ENCODE measurements at places on chromosomes 7 and 10. TPM values are rescaled to one million over a fixed set of nuclear protein-coding genes. Genes with fewer than 3 reads are reported as not detected.
A peak's percentile ranks its signal among the peaks of the same experiment; 100 is the strongest.

NUPR2 gene
- total RNA-seq, result not detected

DMBT1 gene
- total RNA-seq, result not detected

COL28A1 gene
- total RNA-seq, result not detected

BLVRA gene
- 34.6 TPM for total RNA-seq

DRGX gene
- not detected for total RNA-seq

SLC18A2 gene
- not detected for total RNA-seq

MET gene
- total RNA-seq, result 3.6 TPM

LLCFC1 gene
- total RNA-seq, result not detected

NUDT13 gene
- 1.3 TPM for total RNA-seq

SLC13A4 gene
- not detected for total RNA-seq

SEPTIN7 gene
- total RNA-seq, result 151 TPM

NAT16 gene
- total RNA-seq, result not detected

DNA sequence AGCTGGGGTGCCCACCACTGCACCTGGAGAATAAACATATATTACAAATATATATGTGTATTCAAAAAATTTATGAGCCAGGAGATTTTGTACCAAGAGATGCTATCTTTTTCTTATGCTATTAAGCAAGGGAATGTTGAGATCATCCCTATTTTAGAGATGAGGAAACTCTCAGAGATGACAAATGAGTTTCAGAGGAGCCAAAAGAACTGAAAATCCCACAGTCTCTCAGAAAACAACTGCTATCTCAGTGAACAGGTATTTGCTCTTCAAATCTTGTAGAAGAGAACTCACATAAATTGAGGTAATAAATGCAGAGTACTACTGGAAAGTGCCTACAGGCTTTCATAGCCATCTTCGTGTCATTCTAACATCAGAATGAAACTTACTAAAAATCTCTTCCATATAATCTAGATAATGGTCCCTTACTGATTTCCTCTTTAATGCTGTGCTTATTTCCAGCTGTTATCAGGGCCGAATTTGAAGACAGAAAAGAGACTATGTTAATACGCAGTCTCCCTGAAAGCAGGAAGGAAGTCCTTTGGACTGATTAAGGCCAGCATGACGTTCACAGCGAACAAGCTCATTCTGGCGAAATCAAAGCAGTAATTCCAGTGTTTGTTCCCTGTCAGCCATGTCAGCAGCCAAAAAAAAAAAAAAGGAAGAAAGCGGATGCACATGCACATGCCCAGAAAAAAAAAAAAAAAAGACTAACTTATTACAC, 29.4 kb upstream of the ANAPC16 start:
- H3K4me1 ChIP-seq, result peaks cover 4% of the 10 kb centered on the region
- DNase-seq, result no peak
- H3K36me3 ChIP-seq, result peaks cover 10% of the 10 kb centered on the region
- H3K27ac ChIP-seq, result peak overlapping the region; percentile 68
- H3K4me3 ChIP-seq, result no peak overlapping the region

DNA sequence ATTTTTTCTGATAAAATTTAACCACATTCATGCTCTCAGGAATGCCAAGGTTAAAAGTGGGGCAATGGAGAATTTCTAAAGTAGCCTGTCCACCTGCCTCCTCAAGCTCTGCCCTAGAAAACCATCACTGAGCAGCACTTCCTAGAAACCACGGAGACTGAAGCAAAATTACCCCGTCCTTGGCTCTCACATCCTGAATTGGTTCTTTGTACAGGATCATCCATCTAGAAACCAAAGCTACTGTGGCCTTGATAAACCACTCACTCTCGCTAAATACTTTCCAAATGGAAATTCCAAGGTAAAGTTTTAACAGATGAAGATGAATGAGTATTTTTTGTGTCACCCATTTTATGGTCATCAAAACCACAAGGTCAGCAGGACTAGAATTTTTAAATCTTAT, 96.6 kb downstream of the AVL9 start:
- peaks cover 5% of the 10 kb centered on the region for H3K4me1 ChIP-seq
- no peak for DNase-seq
- no peak overlapping the region for H3K27ac ChIP-seq
- H3K4me3 ChIP-seq, result no peak overlapping the region
- peaks cover 2% of the 10 kb centered on the region for H3K36me3 ChIP-seq

DNA sequence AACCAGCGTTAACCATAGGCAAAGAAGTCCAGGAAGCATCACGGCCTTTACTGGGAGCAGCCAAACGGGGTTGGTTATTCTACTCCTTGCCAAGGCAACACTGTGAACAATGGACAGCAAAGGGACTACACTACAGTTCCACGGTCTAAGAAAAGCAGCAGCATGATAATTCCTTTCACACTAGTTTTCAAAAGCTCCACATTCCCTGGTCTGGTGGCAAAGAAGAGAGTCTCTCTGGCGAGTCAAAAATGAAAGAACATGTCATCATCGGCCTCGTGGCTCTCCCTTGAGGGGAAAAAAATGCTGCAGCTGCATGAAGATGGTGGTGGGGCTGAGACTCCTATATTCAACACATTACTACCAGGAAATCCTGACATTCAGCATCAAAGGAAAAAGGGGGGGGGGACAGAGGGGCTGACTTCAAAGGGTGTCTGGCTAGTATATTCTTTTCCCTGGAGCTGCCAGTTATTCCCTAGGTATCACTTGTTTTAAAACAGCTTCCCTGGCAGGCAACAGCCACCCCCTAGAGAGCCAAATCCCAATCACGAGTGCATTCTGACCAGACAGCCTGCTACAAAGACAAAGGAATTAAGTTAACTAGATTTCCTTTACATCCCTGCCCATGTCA, 49.1 kb downstream of the SLC37A3 start:
- H3K36me3 ChIP-seq, result peaks cover 17% of the 10 kb centered on the region
- no peak overlapping the region for H3K4me3 ChIP-seq
- DNase-seq, result no peak

GRCh38 chr7:108017776-108018151, 14.8 kb upstream of the LAMB1 start:
- no peak overlapping the region for H3K4me3 ChIP-seq
- DNase-seq, result no peak
- H3K4me1 ChIP-seq, result no peaks in the 10 kb centered on the region
- no peaks in the 10 kb centered on the region for H3K36me3 ChIP-seq

DNA sequence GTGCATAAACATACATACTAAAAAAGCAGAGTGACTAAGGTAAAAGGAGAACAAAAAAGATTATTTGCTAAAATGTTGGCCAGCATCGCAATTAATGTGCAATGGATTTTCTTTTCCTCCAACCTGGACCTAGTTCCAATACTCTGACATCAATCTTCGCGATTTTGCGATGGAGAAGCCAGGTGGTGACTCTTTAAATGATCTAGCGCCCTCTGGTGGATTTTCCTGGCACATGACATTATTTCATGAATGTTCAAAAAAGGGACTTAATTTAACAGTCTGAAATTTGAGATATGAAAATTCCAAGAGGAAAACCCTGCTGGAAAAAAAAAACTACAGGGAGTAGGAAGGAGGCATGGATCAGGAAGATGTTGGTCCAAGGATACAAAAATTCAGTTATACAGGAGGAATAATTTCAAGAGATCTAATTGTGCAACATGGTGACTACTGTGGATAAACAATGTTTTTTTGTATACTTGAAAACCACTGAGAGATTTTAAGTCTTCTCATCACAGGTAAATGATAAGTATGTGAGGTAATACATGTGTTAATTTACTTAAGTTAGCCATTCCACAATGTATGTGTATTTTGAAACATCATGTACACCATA, 4.3 kb upstream of the KCNMA1 start:
- no peaks in the 10 kb centered on the region for H3K36me3 ChIP-seq
- peaks cover 3% of the 10 kb centered on the region for H3K4me1 ChIP-seq
- no peak overlapping the region for H3K27ac ChIP-seq
- no peak overlapping the region for H3K4me3 ChIP-seq

GRCh38 chr10:72509206-72509799, 116.6 kb downstream of the MICU1 start:
- no peaks in the 10 kb centered on the region for H3K27me3 ChIP-seq
- H3K4me1 ChIP-seq, result peaks cover 7% of the 10 kb centered on the region
- no peak overlapping the region for H3K4me3 ChIP-seq
- no peak for DNase-seq
- H3K36me3 ChIP-seq, result peaks cover 14% of the 10 kb centered on the region
- no peak overlapping the region for H3K27ac ChIP-seq

DNA sequence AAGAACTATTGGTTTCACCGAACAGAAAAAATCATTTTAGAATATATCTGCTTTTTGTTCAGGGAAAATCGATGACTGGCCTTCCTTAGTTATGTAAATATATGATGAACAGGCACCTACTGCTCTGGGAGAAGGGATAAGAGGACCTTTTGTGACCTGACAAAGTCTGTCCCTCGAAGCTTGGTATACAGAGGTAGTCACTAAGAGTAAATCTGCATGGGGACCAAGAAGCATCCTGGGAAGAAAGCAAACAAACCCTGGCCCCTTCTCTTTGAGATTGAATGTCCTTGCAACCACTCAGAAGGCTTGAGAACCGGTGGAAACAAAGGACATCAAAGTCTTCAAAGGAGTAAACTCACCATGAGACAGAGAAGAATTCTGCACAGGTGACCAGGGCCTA, 52.3 kb downstream of the SKIDA1 start:
- H3K4me1 ChIP-seq, result no peaks in the 10 kb centered on the region
- no peak for DNase-seq
- H3K27me3 ChIP-seq, result no peaks in the 10 kb centered on the region

GRCh38 chr10:100510533-100511308, 8.9 kb downstream of the SEC31B start:
- peak overlapping the region; percentile 93 for H3K27ac ChIP-seq
- peak; percentile 63 for DNase-seq
- peaks cover 40% of the 10 kb centered on the region for H3K4me1 ChIP-seq
- H3K27me3 ChIP-seq, result no peaks in the 10 kb centered on the region
- peak overlapping the region; percentile 73 for H3K4me3 ChIP-seq
- peaks cover 5% of the 10 kb centered on the region for H3K36me3 ChIP-seq

- peaks cover 10% of the 10 kb centered on the region for H3K4me1 ChIP-seq
- no peak for DNase-seq
- H3K27me3 ChIP-seq, result peaks cover 5% of the 10 kb centered on the region
- H3K36me3 ChIP-seq, result no peaks in the 10 kb centered on the region
- H3K27ac ChIP-seq, result no peak overlapping the region
Observed at GRCh38 chr7:99994819-99995218, 19.0 kb upstream of the AZGP1 start.

GRCh38 chr7:82559193-82559805, 115.7 kb upstream of the CACNA2D1 start:
- no peaks in the 10 kb centered on the region for H3K4me1 ChIP-seq
- H3K36me3 ChIP-seq, result peaks cover 5% of the 10 kb centered on the region
- H3K27me3 ChIP-seq, result no peaks in the 10 kb centered on the region

DNA sequence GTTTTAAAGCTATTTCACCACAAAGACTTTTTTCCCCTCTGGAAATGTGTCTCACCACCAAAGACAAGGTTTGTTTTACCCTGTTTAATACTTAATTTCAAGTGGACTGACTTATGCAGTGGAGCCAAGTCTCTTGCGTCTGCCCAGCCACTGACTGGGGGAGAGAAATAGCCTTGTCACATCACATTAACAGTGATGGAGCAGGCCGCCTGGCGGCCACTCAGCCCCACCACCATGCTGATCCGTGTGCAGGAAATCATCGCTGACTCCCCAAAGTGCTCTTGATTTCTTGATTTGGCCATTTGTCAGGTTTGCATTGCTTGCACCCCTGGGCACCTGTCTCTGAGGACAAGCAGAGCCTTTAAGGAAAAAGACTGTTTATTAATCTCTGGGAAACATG, 334.1 kb downstream of the GLRX3 start:
- H3K4me1 ChIP-seq, result no peaks in the 10 kb centered on the region
- H3K4me3 ChIP-seq, result no peak overlapping the region
- no peaks in the 10 kb centered on the region for H3K36me3 ChIP-seq
- H3K27me3 ChIP-seq, result peaks cover 6% of the 10 kb centered on the region
- no peak overlapping the region for H3K27ac ChIP-seq

GRCh38 chr10:11307004-11307403, 289.3 kb downstream of the CELF2 start:
- no peak overlapping the region for H3K4me3 ChIP-seq
- H3K36me3 ChIP-seq, result peaks cover 82% of the 10 kb centered on the region

DNA sequence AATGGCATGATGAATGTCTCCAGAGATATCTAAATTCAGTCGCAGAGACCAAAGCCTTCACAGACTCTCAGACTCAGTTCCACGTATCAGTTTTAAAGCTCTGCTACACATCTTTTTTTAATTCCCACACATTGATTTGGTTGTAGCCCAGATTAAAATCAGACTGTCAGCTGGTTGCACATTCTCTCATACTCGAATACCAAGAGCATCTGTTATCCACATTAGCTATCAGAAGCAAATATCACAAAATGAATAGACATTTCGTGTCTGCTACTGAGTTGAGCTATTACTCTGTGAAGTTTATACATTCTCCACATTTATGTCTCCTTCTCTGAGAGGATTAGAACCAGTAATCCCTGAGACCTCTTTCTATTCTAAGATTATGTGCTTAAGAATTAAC, 229.2 kb downstream of the GPAM start:
- no peaks in the 10 kb centered on the region for H3K4me1 ChIP-seq
- peaks cover 7% of the 10 kb centered on the region for H3K36me3 ChIP-seq
- no peak for DNase-seq
- H3K27me3 ChIP-seq, result no peaks in the 10 kb centered on the region
- no peak overlapping the region for H3K27ac ChIP-seq
- no peak overlapping the region for H3K4me3 ChIP-seq

DNA sequence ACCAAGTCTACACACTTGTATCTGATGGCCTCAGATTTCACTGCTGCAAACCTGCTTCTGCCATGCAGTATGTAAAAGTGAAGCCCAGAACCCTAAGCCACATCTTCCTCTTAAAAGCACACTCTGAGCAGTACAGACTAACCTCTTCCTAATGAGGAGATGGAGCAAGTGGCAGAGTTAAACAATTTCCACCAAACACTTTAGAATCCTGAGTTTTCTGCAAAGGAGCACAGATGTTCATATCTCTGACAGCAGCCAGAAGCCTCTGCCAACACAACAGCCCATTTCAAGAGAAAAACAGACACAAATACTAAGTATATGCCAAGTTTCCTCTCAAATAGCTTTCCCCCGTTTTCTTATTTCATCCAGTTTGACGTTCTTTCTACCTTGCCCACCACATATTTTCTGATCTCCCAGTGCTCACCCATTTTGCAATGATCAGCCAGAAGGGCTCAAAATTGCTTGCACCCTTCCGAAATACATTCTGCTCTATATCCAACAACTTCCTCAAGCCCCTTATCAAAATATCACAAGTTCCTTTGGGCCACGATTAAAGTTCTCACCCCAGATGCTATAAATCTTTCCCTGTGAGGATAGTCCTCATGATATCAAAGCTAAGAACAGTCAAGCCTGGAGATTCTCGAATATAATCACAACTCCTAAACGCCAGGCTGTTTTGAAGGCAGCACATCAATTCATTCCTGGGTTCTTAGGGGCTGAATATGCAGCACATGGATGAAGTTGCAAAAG, 27.5 kb downstream of the ELMO1 start:
- H3K4me1 ChIP-seq, result peaks cover 38% of the 10 kb centered on the region
- H3K27ac ChIP-seq, result no peak overlapping the region
- no peaks in the 10 kb centered on the region for H3K36me3 ChIP-seq
- DNase-seq, result no peak
- no peaks in the 10 kb centered on the region for H3K27me3 ChIP-seq

DNA sequence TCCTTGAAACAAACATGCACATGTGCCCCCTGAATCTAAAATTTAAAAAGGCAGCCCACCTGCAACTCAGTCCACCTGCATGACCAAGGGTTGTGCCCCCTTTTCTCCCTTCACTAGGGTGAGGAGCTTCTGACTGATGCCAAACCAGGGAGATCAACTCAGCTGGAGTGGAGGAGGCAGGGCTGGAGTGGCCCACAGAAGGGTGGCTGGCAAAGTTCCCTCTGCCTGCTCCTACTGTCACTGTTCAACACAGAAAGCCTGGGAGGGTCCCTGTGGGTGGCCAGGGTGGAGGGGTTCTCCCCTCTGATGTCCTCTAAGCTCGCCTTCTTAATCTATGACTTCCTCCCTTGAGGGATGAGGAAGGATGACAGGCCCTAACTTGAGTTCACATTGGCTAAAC, 55.7 kb upstream of the ANTXRL start:
- no peak overlapping the region for H3K27ac ChIP-seq
- H3K4me3 ChIP-seq, result no peak overlapping the region

All from natural killer cell treated with Interleukin-12 subunit alpha and Interleukin-12 subunit beta and Interleukin-15 and Interleukin-18, amount 100 ng/mL, for 72 hours (primary cell).